ENCODE measurements at places on chromosomes 16 and 17. TPM values are rescaled to one million over a fixed set of nuclear protein-coding genes. Genes with fewer than 3 reads are reported as not detected.

OR2C1 gene
- 0.40 TPM for total RNA-seq

ARL5C gene
- total RNA-seq: not detected

CRYM gene
- total RNA-seq: 0.53 TPM

USP43 gene
- 0.18 TPM for total RNA-seq

CTRB2 gene
- 7.3 TPM for total RNA-seq

HAP1 gene
- 0.09 TPM for total RNA-seq

CD300H gene
- total RNA-seq: not detected

PLA2G10 gene
- total RNA-seq: not detected

TPSG1 gene
- total RNA-seq: 0.45 TPM

RRN3 gene
- total RNA-seq: 28.8 TPM

CACNA1H gene
- 4.1 TPM for total RNA-seq

CD300LD gene
- total RNA-seq: not detected

ASB16 gene
- 0.36 TPM for total RNA-seq

TMED6 gene
- not detected for total RNA-seq

CCL16 gene
- total RNA-seq: 1.1 TPM

TRPV3 gene
- 13.0 TPM for total RNA-seq

NSRP1 gene
- total RNA-seq: 53.4 TPM

PCTP gene
- 20.3 TPM for total RNA-seq

AOC2 gene
- total RNA-seq: 1.6 TPM

GPT2 gene
- 37.1 TPM for total RNA-seq

PRAC2 gene
- not detected for total RNA-seq

PITPNM3 gene
- total RNA-seq: 4.3 TPM

DNASE1 gene
- total RNA-seq: 24.7 TPM

MMP28 gene
- total RNA-seq: 61.5 TPM

OSBPL7 gene
- total RNA-seq: 13.5 TPM

SALL1 gene
- total RNA-seq: 0.98 TPM

TNFRSF13B gene
- not detected for total RNA-seq

PSKH1 gene
- 27.4 TPM for total RNA-seq

GNG13 gene
- total RNA-seq: not detected

NPTX1 gene
- 0.53 TPM for total RNA-seq

ENO3 gene
- 5.1 TPM for total RNA-seq

PMFBP1 gene
- total RNA-seq: 0.36 TPM

CASKIN1 gene
- 1.6 TPM for total RNA-seq

ZNF205 gene
- total RNA-seq: 12.3 TPM

MAF gene
- total RNA-seq: 168 TPM

C1QTNF8 gene
- total RNA-seq: not detected

LGALS9B gene
- total RNA-seq: not detected

ADAMTS18 gene
- 1.4 TPM for total RNA-seq

SARM1 gene
- 12.7 TPM for total RNA-seq
